Suppressor macrophage (primary cell): ENCODE measurements at places on chromosomes 16 and 17.

- peak; percentile 82 for DNase-seq
Observed at GRCh38 chr16:29974291-29975133, 844 bp downstream of the TAOK2 start.

DNA sequence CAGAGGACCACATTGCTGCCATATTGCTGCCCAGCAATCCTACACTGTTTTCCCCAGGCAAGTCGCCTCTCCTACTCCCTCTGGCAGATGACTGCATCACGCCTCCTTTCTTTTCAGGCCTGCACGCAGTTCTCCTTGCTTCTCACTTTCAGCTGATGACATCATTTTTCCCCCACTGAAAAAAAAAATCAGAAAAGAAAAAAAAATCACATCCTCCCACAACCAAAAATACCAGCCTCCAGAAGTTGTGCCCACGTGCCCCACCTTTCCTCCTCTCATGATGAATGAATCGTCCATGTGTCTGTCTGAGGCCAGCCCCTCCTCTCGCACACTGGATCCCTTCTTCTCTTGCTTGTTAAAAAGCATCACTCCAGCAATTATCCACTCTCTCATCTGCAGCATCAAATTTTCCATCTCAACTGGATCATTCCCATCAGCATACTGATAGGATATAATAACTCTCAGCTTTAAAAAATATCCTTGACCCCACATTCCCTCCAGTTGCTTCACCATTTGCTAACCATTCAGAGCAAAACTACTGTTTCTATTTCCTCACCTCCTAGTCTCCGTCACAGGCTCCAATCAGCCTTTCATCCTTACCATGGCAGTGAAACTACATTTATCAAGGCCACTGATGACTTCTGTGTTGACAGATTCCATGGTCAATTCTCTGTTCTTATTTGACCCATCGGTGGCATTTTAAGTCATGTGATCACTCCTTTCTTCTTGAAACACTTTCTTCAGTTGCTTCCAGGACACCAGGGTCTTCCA, 30.1 kb upstream of the DYNLL2 start:
- DNase-seq, result peak; percentile 27

DNA sequence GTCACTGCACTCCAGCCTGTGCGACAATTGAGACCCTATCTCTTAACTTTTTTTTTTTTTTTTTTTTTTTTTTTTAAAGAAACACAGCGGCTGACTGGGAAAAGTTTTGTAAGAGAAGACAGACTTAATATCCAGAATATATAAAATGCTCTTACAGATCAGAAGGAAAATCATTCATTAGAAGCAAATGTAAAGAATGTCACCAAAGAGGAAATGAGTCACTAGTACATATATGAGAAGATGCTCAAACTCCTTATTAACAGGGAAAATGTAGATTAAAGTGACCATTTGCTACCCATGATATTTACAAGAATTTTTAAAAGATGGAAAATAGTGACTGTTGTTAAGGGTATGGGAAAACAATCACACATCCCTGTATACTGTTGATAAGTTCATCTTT, 48.9 kb downstream of the RABEP1 start:
- no peak for DNase-seq

DNA sequence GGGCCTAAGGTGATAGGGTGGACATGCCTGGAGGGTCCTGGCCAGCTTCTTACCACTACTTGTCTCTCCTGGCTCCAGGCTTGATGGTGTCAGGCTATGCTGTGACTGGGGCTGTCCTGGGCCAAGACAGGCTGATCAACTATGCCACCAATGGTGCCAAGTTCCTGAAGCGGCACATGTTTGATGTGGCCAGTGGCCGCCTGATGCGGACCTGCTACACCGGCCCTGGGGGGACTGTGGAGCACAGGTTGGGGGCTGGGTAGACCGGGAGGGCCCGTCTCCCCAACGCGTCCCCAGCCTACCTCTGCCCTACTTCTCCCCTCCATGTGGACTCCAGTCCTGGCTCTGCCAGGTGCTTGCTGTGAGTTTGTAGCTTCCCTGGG, 4.5 kb downstream of the SPATA20 start:
- no peak for DNase-seq

DNA sequence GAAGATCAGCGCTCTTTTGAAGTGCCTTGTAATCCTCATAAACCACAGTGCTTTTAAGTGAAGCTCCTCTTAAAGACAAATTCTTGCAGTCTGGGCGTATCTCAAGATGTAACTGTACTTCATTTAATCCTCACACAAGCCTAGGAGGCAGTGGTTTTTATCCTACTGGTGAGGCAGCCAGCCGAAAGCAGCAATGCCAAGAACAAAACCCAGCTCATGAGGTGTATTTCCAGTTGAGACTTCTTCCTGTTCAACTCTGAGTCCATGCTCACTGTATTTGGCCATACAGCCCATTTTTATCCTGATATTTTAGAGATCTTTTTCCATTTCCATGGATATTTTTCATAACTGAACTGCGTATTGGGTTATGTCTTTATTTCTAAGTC, 13.7 kb downstream of the CTRB2 start:
- no peak for DNase-seq

GRCh38 chr16:88649195-88649923, 1.5 kb downstream of the CYBA start:
- DNase-seq, result peak; percentile 29

GRCh38 chr17:80660527-80661198, 116.0 kb downstream of the RPTOR start:
- no peak for DNase-seq

DNA sequence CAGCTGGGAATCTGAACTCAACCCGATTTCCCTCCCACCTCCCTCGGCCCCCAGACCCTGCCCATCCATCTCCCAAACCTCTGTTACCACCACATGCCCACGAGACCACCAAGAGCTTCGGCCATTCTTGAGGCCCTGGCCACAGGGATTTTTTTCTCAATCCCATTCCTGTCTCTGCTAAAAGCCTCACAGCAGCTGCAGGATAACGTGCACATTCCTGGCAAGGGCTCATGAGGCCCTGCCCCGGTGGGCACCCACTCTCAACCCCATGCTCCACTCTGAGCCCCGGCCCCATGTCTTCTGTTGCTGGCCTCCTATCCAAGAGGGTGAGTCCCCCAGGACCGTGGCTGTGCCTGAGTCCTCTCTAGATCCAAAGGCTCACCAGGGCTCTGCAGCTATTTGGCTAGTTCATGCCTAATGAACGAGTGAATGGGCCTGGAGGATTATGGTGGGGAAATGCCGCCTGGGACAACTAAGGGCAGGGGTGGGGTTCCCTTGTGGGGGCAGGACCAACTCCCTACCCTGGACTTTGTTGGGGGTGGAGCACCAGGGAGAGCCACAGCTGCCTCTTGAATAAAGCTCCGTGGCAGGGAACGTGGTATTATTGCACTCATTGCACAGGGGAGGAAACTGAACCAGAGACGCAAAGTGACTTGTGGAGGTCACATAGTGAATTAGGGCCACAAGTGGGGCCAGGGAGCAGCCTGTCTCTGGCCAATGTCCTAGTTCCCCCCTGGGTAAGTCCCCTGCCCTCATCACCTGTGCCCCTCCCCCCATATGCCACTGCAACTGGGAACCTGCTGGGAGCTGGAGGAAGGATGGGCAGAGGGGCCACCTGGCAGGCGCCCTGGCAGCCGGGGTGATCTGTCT, 113.8 kb upstream of the SMURF2 start:
- DNase-seq, result no peak

DNA sequence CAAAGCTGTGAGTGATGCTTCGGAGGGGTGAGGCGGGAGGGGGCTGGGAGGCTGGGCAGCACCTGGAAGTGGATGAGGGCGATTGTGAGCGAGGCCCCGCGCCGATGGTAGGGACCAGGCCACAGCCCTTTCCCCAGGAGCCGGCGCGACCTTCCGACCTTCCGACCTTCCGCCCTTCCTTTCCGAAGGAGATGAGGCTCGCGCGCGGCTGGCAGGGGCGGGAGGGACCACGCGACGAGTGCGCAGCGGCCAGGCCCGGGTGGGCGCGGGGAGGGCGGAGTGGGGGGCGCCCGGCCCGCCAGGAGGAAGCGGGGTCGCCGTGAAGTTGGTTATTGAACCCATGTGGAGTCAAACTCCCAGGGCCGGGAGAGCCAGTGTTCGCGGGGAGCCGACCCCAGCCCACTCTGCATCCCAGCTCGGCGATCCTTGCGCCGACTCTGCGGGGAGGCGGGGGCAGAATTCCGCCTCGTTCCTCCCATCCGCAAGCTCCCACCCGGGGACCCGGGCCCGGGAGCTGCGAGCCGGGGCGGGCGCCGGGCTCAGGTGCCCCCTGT, 56.6 kb downstream of the RAP1GAP2 start:
- no peak for DNase-seq

- no peak for DNase-seq
Observed at GRCh38 chr16:61435346-61435745, 600.9 kb downstream of the CDH8 start.

DNA sequence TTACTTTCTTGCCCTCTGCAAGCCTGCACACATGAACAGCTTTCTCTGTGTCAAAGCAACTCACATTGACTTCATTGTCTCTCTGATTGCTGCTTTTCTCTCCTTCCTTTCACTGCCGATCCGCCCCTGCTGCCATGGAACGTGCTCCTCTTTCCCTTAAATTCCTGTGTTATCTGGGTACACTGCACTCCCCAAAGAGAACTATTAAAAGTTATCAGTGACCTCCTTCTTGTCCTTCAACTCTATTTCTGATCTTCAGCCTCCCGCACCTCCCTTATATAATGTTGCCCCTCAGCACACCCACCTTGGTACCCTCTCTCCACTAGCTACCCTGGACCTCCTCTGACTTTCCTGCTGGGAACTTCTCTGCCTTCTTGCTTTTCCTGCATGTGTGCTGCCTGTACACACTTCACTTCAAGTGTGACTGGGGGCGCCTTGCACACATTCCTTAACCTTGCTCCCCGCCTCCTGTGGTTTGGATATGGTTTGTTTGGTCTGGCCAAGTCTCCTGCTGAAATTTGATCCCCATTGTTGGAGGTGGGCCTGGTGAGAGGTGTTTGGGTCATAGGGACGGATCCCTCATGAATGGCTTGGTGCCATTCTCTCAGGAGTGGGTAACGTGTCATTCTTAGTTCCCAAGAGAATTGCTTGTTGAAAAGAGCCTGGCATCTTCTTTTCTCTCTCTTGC, 26.7 kb upstream of the PMP22 start:
- no peak for DNase-seq

- no peak for DNase-seq
Observed at GRCh38 chr17:83181991-83182619, 102.7 kb downstream of the METRNL start.

DNA sequence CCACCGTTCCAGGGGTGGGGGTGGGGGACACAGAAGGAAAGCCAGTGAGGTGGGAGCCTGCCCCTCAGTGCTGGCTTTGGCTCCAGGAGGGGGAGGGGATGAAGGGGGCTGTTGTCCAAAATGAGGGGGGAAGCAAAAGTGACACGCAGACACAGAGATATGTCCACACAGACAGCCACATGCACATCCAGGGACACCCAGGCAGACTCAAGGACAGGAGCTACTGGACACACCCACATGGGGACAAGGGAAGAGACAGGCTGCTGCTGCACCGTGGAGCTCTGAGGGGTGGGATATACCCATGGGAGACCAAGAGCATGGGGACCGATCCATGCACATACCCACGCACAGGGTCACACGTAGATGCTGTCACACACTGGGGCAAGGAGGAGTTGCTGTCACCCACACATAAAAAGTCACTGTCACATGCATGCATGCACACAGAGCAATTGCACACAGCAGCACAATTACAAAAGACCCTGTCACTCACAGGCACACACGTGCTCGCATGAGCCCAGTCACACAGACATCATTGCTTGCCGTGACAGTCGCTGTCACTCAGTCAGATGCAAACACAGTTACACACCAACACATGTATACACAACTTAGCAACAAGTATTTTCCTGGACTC, 1.3 kb downstream of the THRA start:
- peak; percentile 89 for DNase-seq

- DNase-seq, result peak; percentile 55
Observed at GRCh38 chr17:58120195-58120822, 27.9 kb upstream of the OR4D1 start.

- DNase-seq, result no peak
Observed at GRCh38 chr17:78617511-78618061, 40.4 kb upstream of the DNAH17 start.

DNA sequence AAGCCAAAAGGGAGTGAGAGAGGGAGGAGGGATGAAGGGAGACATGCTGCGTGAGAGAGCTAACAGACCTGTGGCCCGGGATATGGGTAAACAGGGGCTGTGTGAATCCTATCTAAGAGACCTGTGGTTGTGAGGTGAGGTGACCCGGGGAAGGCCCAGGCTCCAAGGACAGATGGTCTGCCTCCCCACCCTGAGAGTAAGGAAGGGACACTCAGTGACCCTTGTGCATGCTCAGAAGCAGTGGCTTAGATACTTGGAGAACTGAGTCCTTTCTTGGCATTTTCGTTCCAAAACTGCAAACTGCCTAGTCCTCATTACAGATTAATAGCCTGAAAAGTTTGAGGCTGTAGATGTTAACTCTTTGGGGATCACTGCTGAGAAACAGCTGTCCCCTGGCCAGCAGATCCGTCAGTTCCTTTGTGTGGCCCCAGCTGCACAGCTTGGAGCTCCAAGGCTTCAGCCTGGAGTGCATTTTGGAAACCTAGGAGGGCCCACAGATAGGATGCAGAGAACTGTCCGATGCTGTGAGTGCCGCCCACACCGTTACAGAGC, 121.6 kb downstream of the SMG6 start:
- no peak for DNase-seq

DNA sequence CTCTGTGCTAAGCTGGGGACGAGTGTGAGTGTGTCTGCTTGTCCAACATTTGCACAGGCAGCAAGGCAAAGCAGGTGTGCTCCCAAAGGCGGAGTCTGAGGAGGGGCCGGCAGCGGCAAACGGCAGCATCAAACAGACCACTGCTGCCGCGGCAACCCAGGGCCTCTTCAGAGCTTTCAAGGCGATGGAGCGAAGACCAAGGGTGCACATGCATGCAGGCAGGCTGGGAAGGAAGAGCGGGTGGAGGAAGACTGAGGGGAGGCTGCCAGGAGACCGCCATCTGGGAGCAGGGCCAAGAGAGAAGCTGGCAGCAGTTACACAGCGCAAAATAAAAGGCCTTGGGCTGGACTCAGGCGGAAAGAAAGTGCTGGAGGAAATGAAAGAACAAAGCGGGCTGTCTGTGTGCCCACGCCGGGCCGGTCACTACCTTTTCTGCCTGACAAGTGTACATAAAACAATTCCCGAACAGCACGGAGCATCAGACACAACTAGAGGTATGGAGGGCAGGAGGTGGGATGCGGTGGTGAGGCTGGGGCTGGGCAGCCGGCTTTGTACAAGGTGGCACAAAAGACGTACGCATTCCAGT, 8.5 kb downstream of the TIMM22 start:
- peak; percentile 3 for DNase-seq

- DNase-seq, result peak; percentile 96
Observed at GRCh38 chr16:8567355-8568230, 22.7 kb downstream of the TMEM114 start.

- no peak for DNase-seq
Observed at GRCh38 chr16:22425036-22425801, 50.8 kb upstream of the CDR2 start.
